Stimulated activated CD8-positive, alpha-beta memory T cell treated with anti-CD3 and anti-CD28 coated beads, Interleukin-15, amount 100 ng/mL, for 4 hours (primary cell): ENCODE measurements at places on chromosomes 2 and 18.

GRCh38 chr2:76953733-76954347, 568.3 kb downstream of the LRRTM4 start:
- no peak for DNase-seq

- DNase-seq = no peak
Observed at GRCh38 chr2:181977661-181978350, 7.8 kb upstream of the PPP1R1C start.

- no peak for DNase-seq
Observed at GRCh38 chr2:181904022-181904632, 12.6 kb downstream of the ITPRID2 start.

DNA sequence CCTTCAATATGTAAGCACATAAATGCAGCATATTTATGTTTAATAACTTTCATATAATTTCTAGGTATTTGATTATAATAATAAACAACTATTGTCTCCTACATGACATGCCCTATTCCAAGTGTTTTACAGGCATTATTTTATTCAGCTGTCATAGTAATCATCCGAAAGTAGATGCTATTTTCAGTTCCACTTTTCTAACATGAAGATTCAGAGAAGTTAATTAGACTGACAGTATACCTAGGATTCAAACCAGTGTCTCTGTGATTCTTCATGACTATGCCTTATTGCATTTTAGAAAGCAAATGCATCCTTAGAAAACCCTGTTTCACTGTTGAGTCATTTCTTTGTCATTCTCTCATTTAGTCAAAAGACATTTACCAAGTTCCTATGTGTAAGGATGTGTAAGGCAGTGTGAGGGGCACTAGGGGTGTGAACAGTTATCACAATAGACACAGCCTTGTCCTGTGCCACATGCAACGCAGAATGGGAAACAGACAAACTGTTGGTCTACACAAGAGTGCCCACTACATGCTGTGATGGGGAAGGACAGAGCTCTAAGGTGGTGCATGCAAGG, 79.8 kb downstream of the DTNA start:
- no peak for DNase-seq

GRCh38 chr2:48454504-48454903, 75.5 kb upstream of the STON1 start:
- no peak for DNase-seq

DNA sequence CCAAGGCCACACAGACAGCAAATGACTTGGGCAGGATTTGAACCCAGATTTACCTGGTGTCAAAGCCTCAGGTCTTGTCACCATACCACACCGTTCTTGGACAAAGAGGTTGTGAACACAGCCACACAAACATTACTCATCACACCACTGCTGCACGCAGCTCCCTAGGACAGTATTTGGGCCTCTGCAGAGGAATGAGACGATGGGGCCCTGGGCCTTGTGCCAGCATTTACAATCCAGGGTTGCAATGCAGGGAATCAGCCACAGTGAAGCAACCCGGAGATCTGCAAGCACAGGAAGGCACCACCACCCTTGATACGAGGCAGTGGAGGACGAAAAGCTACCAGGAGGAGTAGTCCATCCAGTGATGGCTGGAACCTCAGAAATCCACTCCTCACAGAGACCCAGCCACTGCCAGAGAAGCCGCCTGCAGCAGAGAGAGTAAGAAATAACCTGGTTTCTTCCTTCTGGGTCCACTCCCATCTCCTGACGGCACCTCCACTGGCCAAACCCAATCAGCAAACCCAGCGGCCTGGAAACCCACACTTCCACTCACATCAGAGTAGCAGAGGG, 3.7 kb upstream of the MTCL1 start:
- DNase-seq = no peak

- no peak for DNase-seq
Observed at GRCh38 chr18:7668392-7668791, 101.3 kb downstream of the PTPRM start.

GRCh38 chr18:35949903-35950627, 22.4 kb upstream of the RMP24 start:
- peak; percentile 13 for DNase-seq

DNA sequence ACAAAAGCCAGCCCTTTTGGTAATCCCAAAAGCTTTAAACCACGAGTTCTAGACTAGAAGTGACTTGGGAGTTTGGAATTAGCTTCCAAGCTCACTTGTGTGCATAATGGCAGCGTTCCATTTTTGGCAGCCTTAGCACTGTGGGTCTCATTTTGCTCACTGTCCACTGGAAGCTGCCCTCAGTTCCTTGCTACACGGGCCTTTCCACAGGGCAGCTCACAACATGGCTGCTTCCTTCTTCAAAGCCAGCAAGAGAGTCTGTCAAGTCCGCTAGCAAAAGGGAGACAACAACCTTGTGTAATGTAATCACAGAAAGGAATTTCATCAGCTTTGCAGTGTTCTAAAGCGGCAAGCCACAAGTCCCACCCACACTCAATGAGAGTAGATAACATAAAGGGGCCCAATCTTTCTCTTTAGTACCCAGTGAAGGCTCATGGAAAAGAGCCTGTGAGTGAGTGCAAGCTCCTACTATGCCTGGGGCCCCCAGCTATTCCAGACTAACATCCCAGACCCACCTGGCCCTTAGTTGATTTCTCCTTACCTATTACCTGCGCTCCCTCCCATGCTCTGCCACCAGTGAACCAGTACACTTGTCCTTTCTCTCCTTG, 239.7 kb upstream of the FBXO11 start:
- no peak for DNase-seq

DNA sequence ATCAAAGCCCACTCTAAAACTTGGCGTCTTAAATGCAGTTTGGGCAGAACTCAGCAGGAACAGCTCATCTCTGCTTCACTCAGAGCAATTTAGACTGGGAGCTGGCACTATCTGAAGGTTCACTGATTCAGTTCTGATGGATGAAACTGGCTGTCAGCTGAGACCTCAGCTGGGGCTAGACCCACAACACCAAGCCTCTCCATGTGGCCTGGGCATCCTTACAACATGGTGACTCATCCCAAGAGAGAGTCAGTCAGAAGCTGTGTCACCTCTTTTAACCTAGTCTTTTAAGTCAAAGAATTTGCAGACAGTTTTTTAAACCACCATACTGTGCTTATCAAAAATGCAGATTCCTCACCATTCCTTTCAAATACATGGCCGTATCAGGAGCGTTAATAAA, 62.6 kb upstream of the ZNF397 start:
- DNase-seq = no peak

GRCh38 chr2:216426166-216426777, 14.0 kb downstream of the SMARCAL1 start:
- DNase-seq = no peak

DNA sequence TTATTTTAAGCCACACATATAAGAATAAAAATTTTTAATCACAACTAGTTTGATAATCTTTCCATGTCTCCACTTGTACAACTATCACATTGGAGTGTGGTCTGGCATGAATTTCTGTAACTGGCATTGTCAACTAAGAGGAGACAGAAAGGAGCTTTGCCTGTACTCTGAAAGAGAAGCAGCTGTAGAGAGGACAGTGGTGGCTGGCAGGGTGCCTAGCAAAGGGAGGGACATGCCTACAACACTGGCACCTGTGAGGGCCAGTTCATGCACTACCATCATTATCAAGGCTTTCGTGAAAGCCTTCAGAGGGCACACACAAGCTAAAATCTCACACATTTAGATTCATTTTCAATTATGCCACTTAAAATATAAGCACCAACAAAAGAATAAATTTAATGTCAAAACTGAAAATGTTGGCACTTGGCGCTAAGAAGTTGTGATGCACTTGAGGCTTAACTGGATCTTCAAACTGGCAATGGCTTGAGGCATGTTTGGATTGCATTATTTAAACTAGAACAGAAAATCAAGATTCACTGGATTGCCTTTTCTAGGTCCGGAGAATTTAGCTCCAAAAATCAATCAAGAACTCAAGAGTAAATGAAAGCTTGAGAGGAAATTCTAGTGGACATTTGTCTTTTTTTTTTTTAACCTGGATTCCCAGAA, 238.6 kb downstream of the ZNF385B start:
- no peak for DNase-seq

DNA sequence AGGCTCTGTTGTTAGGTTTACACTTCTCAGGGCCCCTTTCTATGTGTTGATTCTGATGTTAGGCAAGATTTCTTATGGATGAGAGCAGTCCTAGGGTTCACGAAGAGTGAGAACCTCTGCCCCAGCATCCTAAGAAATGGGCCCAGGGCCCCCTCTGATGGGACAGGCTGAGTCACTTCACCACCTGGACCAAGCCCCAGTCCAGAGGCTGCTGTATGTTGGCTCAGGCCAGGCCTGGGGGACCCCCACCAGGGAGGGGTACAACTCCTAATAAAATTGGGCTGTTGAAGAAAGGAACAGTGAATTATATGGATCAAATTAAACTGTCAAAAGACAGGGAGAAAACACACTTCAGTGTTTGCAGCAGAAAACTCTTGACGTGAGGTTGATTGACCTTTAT, 365.9 kb upstream of the HS6ST1 start:
- DNase-seq = no peak

- DNase-seq = no peak
Observed at GRCh38 chr2:217902379-217903141, 100.2 kb downstream of the TNS1 start.

GRCh38 chr2:65917986-65918385, 485.6 kb upstream of the SPRED2 start:
- no peak for DNase-seq

GRCh38 chr2:131801210-131801744, 273.6 kb downstream of the CCDC74A start:
- DNase-seq = no peak

DNA sequence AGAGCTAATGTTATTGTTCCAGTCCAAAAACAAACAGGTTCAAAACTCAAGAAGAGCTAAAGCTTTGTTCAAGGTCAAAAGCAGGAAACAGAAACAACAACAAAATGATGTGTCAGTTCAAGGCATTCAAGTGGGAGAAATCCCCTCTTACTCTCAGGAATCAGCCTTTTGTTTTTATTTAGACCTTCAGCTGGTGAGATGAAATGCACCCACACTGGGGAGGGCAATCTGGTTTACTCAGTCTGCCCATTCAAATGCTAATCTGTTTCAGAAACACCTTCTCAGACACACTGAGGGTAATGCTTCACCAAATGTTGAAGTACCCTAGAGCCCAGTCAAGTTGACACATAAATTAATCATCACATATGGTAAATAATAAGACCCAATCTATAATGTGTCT, 150.6 kb downstream of the TMX3 start:
- DNase-seq = no peak

DNA sequence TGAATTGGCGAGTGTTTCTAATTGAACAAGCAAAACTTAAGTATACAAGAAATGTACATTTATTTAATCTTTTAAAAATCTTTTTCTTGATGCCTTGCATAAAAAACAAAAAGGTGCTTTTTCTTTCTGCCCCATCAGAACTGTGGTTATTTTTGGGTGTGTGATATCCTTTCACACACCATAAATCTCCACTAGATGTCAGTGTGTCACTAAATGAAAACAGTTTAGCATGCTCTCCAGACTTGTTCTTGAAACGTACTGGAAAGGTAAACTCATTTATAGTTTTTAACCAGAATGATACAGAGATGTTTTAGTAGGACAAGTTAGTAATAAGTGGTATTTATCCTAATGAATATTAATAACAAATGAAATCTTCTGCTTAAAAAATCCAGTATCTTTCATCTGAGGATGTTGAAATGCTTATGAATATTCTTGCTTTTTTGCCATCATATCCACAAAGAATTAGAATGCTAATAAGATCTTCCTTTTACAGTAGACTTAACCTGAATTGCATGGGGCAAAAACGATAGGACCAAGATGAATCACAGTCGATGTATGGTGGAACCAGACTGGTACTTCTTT, 96.8 kb downstream of the UBE2E3 start:
- no peak for DNase-seq

DNA sequence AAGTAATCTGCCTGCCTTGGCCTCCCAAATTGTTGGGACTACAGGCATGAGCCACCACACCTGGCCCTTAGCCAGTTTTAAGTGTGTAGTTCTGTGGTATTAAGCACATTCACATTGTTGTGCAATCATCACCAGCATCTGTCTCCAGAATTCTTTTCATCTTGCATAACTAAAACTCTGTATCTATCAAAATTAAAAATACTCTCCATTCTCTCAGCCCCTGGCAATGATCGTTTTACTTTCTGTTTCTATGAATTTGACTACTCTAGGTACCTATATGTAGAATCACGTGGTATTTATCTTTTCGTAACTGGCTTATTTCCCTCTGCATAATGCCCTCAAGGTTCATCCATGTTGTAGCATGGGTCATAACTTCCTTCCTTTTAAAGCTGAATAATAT, 45.5 kb upstream of the CAVIN2 start:
- no peak for DNase-seq

DNA sequence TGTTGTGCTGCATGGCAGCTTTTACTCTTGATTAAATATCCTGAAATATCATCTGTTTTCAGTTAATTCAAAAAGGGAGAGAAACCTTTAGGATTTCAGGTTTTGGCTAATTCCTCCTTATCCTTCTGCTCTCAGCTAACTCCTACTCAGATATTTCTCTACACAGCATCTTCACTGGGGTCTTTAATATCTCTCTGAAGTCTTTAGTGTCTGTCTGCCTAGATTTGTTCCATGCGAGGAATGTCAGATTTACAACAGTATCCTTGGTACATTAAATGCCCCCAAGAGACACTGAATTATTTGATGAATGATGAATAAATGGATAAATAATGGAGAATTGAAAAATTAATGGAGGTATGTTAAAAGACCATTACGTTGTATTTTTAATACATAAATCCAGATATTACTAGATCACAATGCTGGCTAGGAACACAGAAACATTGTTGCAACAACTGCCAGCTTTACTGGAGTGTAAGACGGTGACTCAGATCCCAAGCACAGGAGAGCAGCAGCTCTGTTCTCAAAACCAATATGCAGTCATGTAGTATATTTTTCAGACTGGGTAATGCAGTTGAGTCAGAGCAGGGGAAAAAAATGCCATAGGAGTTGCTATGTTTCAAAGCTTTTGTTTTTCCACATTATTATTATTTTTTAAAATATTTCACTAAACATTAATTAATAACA, 388.0 kb upstream of the SYT4 start:
- no peak for DNase-seq

DNA sequence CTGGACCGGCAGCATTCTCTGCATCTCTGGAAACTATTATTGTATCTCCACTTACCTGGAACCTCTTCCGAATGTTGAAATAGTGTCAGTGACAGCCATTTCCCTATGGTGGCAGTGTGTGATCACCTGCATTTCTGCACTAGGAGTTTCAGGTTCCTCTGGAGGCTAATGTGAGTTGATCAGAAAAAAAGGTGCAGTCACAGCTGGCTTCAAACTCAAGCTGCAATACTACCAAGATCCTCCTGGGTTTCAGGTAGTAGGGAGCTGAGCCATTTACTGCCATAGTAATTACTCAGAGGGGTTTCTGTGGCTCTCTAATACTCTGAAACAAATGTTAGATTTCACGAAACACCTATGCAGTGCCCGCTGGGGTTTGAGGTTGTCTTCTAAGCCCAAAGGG, 183.5 kb upstream of the OSR1 start:
- no peak for DNase-seq

- no peak for DNase-seq
Observed at GRCh38 chr18:50218432-50219197, 23.7 kb upstream of the MYO5B start.

DNA sequence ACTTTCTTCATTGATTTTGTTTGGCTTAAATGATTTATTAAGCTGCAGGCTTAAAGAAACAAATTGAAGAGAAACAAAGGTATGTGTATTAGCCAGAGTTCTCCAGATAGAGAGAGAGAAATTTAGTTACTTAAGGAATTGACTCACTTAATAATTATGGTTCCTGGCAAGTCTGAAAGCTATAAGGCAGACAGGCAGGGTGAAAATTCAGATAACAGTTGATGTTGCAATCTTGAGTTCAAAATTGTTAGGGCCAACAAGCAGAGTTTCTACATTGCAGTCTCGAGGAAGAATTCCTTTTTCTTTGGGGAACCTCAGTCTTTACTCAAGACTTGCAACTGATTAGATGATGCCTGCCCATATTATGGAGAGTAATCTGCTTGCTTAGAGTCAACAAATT, 593.5 kb downstream of the ADCYAP1 start:
- no peak for DNase-seq
